ENCODE measurements at places on chromosomes 1 and 21.

DNA sequence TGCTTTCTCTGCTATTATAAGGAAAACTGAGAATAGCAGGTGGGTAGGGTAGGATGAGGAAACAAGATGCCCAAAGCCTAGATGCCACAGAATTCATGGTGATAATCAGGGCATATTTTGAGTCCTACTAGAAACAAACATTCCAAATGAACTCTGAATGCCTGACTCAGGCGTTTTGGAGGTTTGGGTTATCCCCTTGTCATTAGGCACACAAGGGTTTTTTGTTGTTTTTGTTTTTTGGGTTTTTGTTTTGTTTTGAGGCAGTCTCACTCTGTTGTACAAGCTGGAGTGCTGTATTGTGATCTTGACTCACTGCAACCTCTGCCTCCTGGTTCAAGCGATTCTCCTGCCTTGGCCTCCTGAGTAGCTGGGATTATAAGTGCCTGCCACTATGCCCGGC, 19.2 kb downstream of the SYNC start:
- DNase-seq = no peak

- no peak for DNase-seq
Measured at GRCh38 chr1:228841632-228842031, 106.4 kb downstream of the RHOU start.

- no peak for DNase-seq
Measured at GRCh38 chr1:244362476-244362875, 89.2 kb downstream of the ADSS2 start.

- no peak for DNase-seq
Measured at GRCh38 chr1:116997636-116998035, 3.9 kb upstream of the CD101 start.

DNA sequence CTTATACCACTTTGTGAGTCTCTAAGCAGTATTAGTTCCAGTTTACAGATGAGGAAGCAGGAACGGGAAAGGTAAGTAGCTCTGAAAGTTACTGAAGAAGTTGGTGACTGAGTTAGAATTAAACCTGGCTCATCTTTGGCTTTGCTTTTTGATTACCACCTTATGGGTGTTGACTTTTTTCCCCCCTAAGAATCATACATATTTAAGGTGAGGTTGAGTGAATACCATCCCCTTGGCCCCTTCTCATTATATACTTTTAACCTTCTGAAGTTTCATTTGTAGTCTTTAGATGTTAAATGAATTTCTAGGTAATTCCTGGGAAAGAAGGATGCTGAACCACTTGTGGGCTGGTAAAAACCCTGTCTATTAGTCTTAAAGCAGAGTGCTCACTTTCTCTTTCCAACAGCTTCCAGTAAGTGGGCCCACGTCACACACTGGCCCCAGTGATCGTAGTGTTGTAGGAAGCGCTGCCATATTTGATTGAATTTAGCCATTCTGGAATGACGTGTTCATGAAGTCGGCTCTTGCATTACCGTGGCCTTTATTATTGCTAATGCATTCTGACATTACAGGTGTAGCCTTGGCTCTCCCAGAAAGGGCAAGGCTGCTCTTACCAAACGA, 46.9 kb downstream of the PEX14 start:
- no peak for DNase-seq

GRCh38 chr1:175019524-175019923, 3.7 kb downstream of the MRPS14 start:
- no peak for DNase-seq
